Fibroblast of the aortic adventitia (primary cell): ENCODE measurements at places on chromosomes 11 and 22. TPM values are rescaled to one million over a fixed set of nuclear protein-coding genes. Genes with fewer than 3 reads are reported as not detected.

DNA sequence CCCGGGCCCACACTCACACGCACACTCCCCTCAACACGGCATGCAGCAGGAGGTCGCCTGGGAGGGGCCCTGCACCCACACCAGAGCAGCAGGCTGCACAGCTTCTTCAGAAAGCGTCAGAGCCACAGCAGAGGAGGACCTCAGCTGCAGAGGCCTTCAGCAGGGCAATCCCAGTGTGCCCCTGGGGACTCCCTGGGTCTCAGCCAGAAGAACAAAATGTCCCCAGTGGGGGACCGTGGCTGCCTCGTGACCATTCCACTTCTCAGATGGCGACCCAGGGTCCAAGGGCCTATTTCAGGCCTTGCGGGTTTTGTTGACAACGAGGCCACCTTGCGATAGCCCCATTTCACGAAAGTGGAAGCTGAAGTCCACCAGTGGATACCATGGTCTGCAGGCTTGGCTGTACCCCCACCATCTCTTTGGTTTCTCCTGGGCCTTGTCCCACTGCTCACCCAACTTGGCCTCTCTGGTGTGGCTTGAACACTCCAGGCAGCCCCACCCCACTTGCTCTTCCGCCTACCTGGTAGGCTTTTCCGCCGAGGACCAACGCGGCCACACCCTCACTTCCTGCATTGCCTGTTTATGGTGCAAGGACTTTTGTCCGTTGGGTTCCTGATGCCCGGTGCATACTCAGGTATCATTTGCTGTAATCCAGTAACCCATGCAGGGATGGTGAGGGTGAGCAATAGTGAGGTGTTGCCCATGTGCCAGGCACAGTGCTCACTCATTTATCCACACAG lies 38.1 kb downstream of the MB start:
- DNase-seq, result no peak

DNA sequence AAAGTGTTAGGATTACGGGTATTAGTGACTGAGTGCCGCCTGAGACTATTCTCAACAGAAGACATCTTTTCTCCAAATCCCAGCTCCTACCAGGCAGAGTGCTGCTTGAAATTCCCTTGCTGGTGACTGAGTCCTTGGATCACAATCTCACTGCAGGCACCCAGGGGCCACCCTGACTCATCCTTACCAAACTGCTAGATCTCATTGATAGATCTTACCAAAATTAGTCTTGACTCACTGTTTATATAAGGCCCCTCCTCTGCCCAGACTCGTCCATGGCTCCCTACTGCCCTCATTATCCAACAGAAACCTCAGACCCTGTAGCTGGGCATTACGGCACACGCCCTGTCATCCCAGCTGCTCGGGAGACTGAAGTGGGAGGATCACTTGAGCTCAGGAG lies 14.7 kb downstream of the TBC1D10A start:
- DNase-seq, result peak; percentile 74

DNA sequence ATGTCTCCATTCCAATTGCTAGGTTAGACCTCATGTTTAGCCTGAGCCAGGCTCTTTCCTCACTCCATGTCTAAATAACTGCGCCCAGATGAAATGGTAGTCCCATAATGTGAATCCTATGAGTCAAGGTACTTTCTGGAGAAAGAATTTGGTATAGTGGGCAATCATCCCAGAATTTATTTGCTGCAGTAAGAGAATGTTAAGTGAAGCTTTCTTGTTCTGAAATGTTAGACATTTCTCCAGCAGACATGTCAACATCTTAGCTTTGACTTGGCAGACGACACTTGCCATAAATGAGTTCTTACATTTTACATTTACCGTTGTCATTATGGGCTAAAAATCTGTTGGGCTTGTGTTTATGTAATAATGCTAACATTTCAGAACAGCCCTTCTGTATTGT lies 165.2 kb downstream of the PGR start:
- DNase-seq, result peak; percentile 84

GRCh38 chr22:44102856-44103255 lies 77.9 kb upstream of the PARVG start:
- DNase-seq, result no peak

DNA sequence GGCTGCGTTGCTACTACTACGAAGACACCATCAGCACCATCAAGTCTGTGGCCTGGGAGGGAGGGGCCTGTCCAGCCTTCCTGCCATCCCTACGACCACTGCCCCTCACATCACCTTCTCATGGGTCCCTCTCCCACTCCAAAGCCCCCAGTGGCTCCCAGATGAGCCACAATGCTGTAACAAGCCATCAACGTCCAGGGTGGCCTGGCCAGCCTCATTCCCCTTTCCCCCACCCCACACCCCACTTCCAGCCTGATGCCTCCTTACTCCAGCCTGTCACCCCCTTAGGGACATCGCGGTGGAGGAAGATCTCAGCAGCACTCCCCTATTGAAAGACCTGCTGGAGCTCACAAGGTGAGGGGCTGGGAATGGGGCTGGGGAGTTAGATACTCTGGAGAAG lies 14.9 kb downstream of the NCF4 start:
- DNase-seq, result no peak

DNA sequence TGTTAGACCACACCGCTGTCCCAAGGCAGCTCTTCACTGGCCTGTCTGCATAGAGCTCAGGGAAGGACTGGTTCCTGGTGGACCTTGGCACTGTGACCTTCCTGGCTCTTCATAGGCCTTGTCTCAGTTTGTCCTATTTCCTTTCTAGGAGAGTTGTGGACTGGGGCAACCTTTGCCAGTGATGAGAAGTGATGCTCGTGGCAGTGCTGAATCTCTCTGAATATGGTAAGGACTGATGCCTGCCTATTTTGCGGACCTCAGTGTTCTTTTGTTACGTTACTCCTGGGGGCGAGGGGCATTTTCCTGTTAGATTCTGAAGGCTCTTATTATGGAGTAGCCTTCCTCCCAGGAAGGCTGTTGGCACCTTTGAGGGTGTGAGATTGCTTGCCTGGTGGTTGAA lies 24.2 kb downstream of the CABIN1 start:
- no peak for DNase-seq

- DNase-seq, result no peak
Measured at GRCh38 chr11:61071913-61072312, 30.4 kb upstream of the CD5 start.

- no peak for DNase-seq
Measured at GRCh38 chr11:127138613-127139012, 138.0 kb upstream of the KIRREL3 start.

Gene ASCL2
- not detected in 2 replicates for total RNA-seq

DNA sequence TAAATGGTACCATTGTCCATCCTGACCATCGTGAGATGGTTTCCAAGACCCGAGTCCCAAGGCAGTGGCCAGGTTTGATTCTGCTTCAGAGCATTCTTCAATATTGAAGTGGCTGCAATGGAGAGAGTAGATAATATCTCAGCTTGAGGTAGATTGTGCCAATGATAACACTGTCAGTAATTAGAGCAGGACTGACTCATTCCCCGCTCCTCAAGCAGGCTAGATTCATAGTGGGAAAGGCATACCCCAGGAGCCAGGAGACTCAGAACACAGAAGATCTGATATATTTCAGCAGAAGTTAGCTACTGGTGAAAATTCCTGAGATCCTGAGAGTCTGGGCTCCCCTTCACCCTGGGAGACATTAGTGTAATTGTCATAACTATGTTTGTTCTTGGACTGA lies 55.6 kb upstream of the LARGE1 start:
- no peak for DNase-seq

GRCh38 chr22:37521236-37521739 lies 2.1 kb upstream of the CARD10 start:
- DNase-seq, result no peak

DNA sequence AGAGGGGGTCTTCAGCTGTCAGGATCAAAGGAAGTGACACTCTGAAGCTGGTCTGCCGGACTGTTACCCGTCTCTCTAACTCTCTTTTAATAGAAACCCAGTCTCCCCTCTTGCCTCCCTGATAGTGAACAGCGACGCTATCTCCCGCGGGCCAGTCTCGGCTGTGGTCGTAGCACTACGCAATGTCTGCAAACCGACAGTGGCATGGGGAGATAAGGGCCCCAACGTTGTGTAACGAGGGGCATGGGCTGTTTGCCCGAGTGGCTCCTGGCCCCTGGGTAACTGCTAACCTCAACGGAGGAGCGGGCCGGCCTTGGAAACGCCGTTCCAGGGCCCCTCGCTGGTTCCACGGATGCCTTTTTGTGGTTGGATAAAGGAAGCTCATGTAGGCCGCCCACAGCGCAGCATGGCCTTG lies 23.3 kb downstream of the ZBTB16 start:
- DNase-seq, result no peak

DNA sequence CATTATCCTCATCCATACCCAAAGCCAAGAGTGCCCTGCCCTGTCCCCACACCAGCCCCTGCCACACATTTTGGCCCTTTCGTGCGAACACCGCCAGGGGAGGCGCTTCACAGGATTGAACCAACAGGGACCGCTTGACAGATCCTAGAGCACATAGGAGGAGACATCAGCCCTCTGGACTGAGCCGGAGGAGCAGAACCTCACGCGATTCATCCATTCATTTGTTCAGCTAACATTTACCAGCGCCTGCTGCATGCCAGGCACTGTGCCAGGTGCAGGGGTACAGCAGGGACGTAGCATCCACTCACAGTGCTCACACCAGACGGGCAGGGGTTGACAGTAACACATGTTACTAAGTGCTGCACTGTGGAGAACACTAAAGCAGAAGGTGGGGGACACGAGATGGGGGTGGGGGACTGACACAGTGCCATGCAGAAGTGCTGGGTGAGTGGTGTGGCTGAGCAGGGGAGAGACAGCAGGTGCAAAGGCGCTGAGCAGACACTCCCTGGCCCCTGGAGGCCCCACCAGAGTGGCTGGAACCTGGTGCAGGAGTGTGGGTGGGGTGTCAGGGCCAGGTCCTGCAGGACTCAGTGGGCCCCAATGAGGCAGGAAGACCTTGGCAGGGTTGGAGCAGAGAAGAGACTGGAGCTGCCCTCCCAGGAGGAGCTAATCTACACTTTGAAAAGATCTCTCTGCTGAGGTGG lies 3.4 kb downstream of the GNAZ start:
- DNase-seq, result no peak

DNA sequence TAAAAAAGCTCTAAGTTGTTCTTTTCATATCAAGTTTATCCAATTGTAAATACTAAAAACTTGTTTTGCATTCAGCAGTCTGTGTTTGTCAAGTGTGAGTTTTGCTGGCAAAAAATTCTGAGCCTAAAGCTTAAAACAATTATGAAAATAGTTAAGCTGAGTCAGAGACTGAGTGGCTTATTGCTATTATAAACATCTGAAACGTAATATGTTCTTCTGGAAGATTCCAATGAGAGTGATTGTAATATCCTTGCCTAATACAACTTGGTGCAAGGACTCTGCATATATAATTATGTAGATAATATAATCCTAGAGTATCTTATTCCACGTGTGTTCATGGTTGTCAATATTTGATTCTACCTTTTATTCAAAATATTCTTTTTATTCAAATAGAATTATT lies 14.1 kb upstream of the NUP50 start:
- peak; percentile 28 for DNase-seq

- no peak for DNase-seq
Measured at GRCh38 chr11:17407575-17407974, 19.1 kb upstream of the KCNJ11 start.

Gene MS4A15
- total RNA-seq, result not detected in 2 replicates

Gene MFRP
- total RNA-seq, result 0.08 TPM in 1 of 2 replicates, not detected in the other

DNA sequence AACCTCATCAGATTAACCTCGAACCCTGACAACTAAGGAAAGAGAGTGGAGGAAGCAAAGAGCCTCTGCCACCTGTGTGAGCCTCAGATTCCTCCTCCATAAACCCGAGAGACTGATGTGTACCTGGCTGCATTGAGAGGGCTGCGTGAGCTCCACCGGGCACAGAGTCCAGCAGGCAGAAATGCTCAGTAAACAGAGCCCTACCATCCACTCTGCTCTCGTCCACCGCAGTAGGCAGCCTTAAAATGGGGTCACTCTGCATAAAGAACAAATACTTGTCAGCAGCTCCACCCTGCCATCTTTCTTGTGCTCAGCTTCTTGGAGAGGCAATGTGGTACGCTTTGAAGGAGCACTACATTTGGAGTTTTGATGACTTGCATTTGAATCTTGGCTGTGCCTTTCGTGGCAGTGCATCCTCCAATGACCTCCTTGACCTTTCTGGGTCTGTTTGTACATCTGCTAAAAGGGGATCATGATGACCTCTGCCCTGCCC lies 43.0 kb upstream of the CD5 start:
- DNase-seq, result no peak

Gene DEFB131B
- not detected in 2 replicates for total RNA-seq

- DNase-seq, result peak; percentile 20
Measured at GRCh38 chr11:125494031-125494360, 2.1 kb downstream of the FEZ1 start.

GRCh38 chr22:27224485-27225374 lies 567.3 kb downstream of the MIAT start:
- peak; percentile 94 for DNase-seq
